ENCODE measurements at places on chromosomes 6 and 20. TPM values are rescaled to one million over a fixed set of nuclear protein-coding genes. Genes with fewer than 3 reads are reported as not detected.

DNA sequence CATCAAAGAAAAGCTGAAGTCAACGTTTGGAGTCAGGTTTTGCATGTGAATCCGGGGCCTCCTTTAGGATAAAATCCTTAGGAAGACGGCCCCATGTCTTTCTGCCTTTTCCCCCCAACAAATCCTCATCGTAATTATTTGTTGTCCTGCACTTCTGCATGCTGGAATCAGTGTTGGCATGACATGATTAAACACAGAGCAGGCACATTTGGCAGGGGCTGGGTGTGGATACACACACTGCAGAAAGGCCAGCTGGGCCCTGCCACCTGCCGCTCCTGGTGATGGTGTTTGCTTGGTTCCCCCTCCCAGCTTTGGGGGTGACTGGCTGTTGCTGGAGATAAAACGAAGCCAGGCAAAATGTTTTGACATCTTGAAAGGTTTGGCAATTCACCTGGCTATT, 46.3 kb upstream of the FOXA2 start:
- H3K27ac ChIP-seq: no peak overlapping the region
- H3K27me3 ChIP-seq: peaks cover 19% of the 10 kb centered on the region
- H3K4me3 ChIP-seq: no peak overlapping the region
- no peaks in the 10 kb centered on the region for H3K4me1 ChIP-seq
- DNase-seq: no peak
- H3K36me3 ChIP-seq: no peaks in the 10 kb centered on the region

DNA sequence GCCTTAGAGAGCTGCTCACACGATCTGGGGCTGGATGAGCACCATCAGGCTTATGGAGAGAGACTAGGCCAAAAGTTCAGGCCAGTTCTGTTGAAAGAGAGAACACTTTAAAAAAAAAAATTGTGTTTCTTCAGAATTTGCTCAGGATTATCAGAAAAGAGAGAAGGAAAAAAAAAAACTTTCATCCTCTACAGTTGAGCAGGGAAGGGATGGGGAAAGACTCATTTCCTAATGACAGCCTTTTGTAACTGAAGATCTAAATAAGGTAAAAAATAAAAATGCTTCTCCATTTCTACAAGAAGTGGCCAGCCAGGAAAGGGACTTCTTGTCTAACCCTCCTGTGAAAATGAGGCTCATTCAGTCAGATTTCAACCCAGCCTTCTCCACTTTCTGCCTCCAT, 134.8 kb downstream of the LY86 start:
- no peaks in the 10 kb centered on the region for H3K36me3 ChIP-seq
- no peaks in the 10 kb centered on the region for H3K27me3 ChIP-seq
- DNase-seq: no peak
- peaks cover 9% of the 10 kb centered on the region for H3K4me1 ChIP-seq

DNA sequence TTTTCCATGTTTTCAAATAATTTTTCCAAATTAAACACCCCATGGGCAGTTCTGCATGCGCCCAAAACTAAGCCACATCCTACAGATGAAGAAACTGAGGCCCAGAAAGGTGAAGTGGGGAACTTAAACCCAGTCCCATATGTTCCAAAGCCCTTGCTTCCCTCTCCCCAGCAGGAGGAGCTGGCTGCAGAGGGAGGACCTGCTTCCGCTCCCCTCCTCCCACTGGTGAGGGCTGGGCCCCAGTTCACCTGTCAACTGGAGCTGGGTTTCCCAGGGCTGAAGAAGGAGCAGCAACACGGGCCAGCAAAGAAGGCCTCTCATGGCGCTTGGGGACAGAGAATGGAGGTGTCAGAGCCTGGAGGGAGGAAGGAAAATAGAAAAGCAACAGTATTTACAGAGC, 1.4 kb upstream of the RBPJL start:
- no peak for DNase-seq
- H3K36me3 ChIP-seq: no peaks in the 10 kb centered on the region
- no peak overlapping the region for H3K4me3 ChIP-seq
- no peaks in the 10 kb centered on the region for H3K4me1 ChIP-seq
- H3K27me3 ChIP-seq: no peaks in the 10 kb centered on the region

Gene NKX2-2
- total RNA-seq: not detected

Gene FHL5
- total RNA-seq: not detected

DNA sequence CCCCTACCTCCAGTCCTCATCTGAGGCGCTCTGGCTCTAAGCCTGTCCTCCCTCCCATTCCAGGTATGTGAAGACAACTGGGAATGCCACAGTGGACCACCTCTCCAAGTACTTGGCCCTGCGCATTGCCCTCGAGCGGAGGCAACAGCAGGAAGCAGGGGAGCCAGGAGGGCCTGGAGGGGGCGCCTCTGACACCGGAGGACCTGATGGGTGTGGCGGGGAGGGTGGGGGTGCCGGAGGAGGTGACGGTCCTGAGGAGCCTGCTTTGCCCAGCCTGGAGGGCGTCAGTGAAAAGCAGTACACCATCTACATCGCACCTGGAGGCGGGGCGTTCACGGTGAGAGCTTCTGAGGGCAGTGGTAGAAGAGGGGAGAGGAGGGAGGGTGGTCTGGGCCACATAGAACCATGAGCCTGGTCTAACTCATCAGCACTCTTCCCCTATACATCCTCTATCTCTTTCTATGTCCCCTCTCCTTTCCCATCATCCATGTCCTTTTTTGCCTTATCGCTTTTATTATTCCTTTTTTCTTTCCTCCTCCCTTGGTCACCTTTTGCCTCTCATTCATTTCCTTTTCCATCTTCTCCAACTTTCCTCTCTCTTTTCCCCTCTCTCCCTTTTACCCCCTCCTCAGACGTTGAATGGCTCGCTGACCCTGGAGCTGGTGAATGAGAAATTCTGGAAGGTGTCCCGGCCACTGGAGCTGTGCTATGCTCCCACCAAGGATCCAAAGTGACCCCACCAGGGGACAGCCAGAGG, 3.5 kb downstream of the RING1 start:
- no peak for DNase-seq
- peaks cover 9% of the 10 kb centered on the region for H3K36me3 ChIP-seq
- H3K4me3 ChIP-seq: no peak overlapping the region
- no peak overlapping the region for H3K27ac ChIP-seq
- H3K4me1 ChIP-seq: peaks cover 41% of the 10 kb centered on the region
- no peaks in the 10 kb centered on the region for H3K27me3 ChIP-seq

Gene SLC17A1
- not detected for total RNA-seq

Gene HLA-DQA1
- total RNA-seq: not detected

- no peak overlapping the region for H3K4me3 ChIP-seq
- no peak overlapping the region for H3K27ac ChIP-seq
- no peaks in the 10 kb centered on the region for H3K4me1 ChIP-seq
Measured at GRCh38 chr6:139278190-139278589, 13.6 kb downstream of the TXLNB start.

Gene PRR18
- 0.70 TPM for total RNA-seq

DNA sequence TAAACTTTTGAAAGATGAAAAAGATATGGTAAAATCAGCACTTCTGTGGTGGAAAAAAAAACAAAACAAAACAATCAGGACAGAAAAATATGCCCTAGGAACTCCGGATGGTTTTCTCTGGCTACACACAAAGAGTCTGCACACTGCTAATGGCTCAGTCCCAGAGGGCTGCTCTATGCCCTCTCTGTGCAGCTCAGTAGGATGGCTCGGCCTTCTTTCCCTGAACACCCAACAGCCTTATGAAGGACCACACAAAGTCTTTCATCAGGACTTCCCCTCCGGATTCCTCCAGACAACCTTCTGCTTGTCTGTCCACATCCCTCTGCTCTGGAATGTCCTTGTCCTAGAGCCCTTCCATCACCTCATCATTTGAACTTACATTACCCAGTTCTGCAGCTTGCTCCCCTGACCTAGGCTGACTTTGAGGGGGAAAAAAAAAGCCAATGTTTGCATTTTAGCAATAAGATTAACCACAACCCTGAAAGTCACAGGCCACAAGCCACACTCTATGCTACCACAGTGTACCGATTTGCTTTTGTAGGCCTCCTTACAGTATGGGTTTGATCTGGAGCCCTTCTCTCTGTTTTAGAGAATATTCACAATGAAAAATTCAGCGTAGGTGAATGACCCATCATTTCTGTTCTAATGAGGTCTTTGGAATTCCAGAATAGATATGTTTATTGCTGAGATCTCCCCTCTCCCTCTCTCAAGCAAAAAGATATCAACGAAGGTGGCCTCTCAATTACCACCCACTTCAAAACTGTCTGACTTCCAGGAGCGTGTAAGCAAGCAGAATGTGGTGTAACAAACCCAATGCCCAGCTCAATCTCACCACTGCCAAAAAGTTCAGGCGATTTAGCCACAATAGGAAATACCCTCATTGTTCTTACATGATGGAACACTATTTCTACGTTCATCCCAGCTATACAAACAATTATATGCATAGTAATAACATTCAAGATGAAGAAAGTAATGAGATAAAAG, 164.0 kb downstream of the GMDS start:
- peaks cover 7% of the 10 kb centered on the region for H3K4me1 ChIP-seq
- H3K36me3 ChIP-seq: peaks cover 12% of the 10 kb centered on the region
- no peaks in the 10 kb centered on the region for H3K27me3 ChIP-seq
- peak overlapping the region; percentile 19 for H3K27ac ChIP-seq

DNA sequence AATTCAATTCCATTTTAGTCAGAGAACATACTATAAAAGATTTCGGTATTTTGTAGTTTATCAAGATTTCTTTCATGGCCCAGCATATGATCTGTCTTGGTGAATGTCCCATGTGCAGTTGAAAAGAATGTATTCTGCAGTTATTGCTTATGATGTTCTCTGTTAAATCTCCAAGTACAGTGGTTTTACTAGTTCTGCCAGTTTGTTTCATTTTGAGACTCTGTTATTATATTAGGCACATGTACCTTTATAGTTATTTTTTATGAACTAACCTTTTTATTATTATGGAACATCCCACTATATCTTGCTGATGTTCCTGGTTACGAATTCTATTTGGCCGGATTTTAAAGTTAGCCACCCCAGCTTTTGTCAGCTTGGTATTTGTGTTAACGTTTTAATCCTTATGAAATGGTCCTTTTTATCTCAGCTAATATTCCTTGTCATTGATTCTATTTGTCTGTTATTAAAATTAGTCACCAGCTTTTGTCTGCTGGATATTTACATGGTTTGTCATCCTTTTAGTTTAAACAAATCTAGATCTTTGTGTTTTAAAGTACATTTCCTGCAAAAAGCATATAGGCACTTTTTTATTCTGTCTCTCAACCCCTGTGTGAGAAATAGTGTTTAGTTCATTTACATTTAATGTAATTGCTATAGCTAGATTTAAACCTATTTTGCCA, 48.9 kb downstream of the VTA1 start:
- H3K27me3 ChIP-seq: no peaks in the 10 kb centered on the region
- H3K4me1 ChIP-seq: peaks cover 7% of the 10 kb centered on the region
- DNase-seq: no peak
- H3K27ac ChIP-seq: no peak overlapping the region
- H3K36me3 ChIP-seq: peaks cover 3% of the 10 kb centered on the region
- no peak overlapping the region for H3K4me3 ChIP-seq

DNA sequence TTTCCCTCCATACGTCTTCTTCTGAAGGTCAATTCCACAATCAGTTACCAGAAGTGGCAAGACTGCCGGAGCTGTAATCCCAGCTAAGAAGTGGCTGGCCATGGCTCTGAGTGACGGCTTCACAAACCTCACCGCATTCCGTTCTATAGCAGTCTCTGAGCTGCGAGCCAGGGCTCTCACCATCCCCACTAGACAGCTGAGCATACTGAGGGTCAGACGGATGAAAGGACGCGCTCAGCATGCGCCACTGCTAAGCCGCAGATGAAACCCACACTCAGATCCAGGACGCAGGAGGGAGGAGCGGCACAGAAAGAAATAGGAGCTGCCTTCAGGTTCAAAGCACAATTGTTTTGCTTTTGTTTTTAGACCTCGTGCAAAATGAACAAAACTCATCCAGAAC, 97.9 kb downstream of the ANKRD60 start:
- no peak for DNase-seq
- H3K4me3 ChIP-seq: no peak overlapping the region
- peaks cover 8% of the 10 kb centered on the region for H3K27me3 ChIP-seq
- H3K4me1 ChIP-seq: peaks cover 47% of the 10 kb centered on the region
- peak overlapping the region; percentile 66 for H3K27ac ChIP-seq

GRCh38 chr6:139230391-139230840, 61.4 kb downstream of the TXLNB start:
- H3K27ac ChIP-seq: no peak overlapping the region
- H3K4me1 ChIP-seq: no peaks in the 10 kb centered on the region
- H3K27me3 ChIP-seq: no peaks in the 10 kb centered on the region
- H3K4me3 ChIP-seq: no peak overlapping the region

Gene RHAG
- not detected for total RNA-seq

DNA sequence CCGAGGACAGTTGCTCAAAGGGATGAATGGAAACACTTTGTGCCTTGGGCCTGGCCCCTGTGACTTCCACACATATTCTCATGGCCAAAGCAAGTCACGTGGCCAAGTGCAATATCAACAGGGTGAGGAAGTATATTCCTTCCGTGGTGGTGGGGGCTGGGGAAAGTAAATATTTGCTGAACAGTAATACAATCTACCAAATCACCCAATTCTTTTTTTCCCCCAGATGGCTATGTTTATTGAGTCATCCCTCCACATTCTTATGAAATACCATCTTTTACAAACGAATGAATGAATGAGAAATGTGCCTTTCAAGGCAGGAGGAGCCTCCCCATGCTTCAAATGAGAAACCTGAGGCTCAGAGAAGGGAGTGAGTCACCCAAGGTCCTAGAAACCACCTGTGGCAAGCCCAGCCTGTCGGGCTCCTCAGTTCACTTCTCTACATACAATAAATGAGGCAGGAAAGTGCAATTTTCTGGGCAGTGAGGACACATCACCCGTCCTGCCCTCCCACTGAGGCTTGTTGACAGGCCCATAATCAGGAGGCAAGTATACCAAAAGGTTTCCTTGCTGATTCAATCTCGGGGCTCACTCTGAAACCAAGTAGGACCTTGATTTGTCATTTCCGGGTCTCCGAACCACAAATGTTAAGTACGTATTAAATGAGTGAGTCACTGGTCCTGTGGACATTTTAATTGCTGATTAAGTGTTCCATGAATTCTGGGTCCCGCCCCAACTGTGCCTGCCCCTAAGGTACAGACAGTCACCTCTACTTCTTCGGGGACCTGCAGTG, 25.3 kb upstream of the TOP1 start:
- no peaks in the 10 kb centered on the region for H3K27me3 ChIP-seq
- H3K4me3 ChIP-seq: peak overlapping the region; percentile 44
- no peaks in the 10 kb centered on the region for H3K36me3 ChIP-seq
- no peak for DNase-seq
- peaks cover 43% of the 10 kb centered on the region for H3K4me1 ChIP-seq

- H3K27ac ChIP-seq: no peak overlapping the region
- H3K36me3 ChIP-seq: no peaks in the 10 kb centered on the region
- no peak for DNase-seq
- H3K27me3 ChIP-seq: no peaks in the 10 kb centered on the region
- peaks cover 18% of the 10 kb centered on the region for H3K4me1 ChIP-seq
- no peak overlapping the region for H3K4me3 ChIP-seq
Measured at GRCh38 chr6:13428583-13429405, 58.6 kb downstream of the GFOD1 start.

GRCh38 chr6:44699851-44700250, 312.3 kb downstream of the CDC5L start:
- no peaks in the 10 kb centered on the region for H3K36me3 ChIP-seq
- H3K27me3 ChIP-seq: no peaks in the 10 kb centered on the region
- H3K4me1 ChIP-seq: no peaks in the 10 kb centered on the region
- H3K27ac ChIP-seq: no peak overlapping the region
- H3K4me3 ChIP-seq: no peak overlapping the region

Gene FAM209A
- 0.55 TPM for total RNA-seq

All from chondrocyte (in vitro differentiated cells).